ENCODE measurements at places on chromosomes 3 and 15. TPM values are rescaled to one million over a fixed set of nuclear protein-coding genes. Genes with fewer than 3 reads are reported as not detected.

GP5 gene
- total RNA-seq: under 0.01 TPM

ERC2 gene
- total RNA-seq: 0.18 TPM

ZBED2 gene
- total RNA-seq: 0.72 TPM

GOLGA8N gene
- 0.83 TPM for total RNA-seq

SHC4 gene
- total RNA-seq: 2.5 TPM

CAV3 gene
- total RNA-seq: 0.36 TPM

REC114 gene
- total RNA-seq: not detected

ABI3BP gene
- 4.2 TPM for total RNA-seq

CCR3 gene
- total RNA-seq: not detected

All from IMR-90 (cell line).